ENCODE measurements at places on chromosomes 6 and 20. TPM values are rescaled to one million over a fixed set of nuclear protein-coding genes. Genes with fewer than 3 reads are reported as not detected.

Gene CRIP3
- total RNA-seq = not detected

Gene DAAM2
- total RNA-seq = 32.7 TPM

Gene HELZ2
- total RNA-seq = 40.1 TPM

GRCh38 chr6:72976484-72976883 is 248.8 kb downstream of the KHDC1L start:
- DNase-seq = no peak

- DNase-seq = no peak
These were observed 24.0 kb upstream of the MLN start for GRCh38 chr6:33827546-33828451.

Gene SEC23B
- total RNA-seq = 74.3 TPM

Gene TOX2
- total RNA-seq = 29.3 TPM

DNA sequence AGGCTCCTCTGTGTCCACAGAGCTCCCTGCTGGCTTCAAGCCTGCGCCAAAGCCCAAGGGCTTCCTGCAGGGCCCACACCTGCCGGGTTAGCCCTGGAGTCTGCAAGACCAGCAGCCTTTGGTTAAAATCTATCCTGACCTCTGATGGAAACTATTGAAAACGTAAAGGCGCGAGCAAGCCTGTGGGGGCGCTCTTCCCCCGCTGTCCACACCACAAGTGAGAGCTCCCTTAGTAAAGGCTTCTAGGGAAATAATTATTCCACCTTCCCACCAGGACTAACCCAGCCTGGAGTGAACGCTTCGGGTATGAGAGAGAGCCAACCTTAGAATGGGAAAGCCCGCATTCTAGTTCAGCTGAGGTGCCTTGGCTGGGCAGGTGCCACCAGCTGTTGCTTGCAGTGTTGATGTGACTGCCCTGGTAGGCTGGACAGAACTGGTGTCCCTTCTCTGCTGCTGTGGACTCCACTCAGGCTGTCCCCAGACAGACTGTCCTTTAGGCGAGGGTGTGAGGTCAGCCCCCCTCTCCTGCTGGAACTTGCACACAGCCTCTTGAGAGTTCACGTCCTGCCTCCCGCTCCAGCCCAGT is 68.7 kb downstream of the SYTL3 start:
- DNase-seq = no peak

- DNase-seq = no peak
These were observed 3.0 kb upstream of the PERP start for GRCh38 chr6:138110229-138110628.

DNA sequence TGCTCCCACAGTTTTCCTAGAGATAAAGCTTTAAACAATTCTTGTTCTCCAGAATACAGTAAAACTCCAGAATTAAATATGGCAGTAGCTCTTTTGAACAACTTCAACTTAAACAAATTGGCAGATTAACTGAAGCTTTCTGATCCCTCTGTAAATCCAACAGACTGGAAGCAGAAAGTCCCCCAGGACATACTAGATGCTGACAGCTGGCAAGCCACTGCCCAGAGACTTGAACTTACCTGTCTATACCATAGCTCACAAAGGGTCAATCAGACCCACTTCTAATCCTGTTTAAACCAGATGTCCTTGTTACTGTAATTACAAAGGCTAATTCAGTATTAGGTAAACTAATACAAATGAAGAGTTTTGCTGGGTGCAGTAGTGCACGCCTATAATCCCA is 12.3 kb downstream of the GPLD1 start:
- no peak for DNase-seq

- no peak for DNase-seq
These were observed 398.0 kb upstream of the PLCB4 start for GRCh38 chr20:8670893-8671215.

- no peak for DNase-seq
These were observed 200.1 kb downstream of the HIVEP2 start for GRCh38 chr6:142744836-142745235.

- DNase-seq = peak; percentile 62
These were observed 181.6 kb upstream of the ECI2 start for GRCh38 chr6:4316867-4317400.

DNA sequence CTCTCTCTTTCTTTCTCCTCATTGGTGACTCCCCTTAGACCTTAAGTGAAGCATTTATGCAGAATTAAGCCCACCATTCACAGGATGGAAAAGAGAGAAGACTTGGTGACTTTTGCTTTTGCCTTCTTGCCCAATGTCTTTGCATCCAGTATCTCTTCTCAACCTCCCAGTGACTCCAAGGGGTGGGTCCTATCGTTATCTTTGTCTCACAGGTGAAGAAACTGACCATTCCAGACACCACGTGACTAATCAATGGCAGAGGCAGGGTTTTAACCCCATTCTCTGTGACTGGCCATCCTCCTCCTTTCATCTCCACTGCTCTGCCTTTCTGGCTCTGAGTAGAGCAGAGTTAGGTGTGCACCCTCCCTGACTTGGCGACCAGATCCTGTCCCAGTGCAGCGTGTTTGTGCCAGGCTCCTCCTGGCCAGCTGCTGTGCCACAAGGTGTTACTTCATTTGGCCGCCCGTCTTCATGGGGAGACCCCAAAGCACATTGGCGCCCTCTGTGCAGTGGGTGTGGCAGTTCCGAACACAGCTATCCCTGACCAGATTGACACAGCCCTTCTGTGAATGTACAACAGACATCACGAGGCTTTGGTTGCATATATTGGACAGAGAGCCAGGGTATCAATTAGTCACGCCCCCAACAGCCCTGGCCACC is 501.3 kb downstream of the CD83 start:
- DNase-seq = no peak

GRCh38 chr6:53130569-53131290 is 17.9 kb downstream of the GCM1 start:
- DNase-seq = no peak

Gene PPP1R14C
- total RNA-seq = 12.0 TPM

Gene THBD
- total RNA-seq = 17.8 TPM

- no peak for DNase-seq
These were observed 134.3 kb downstream of the PXDC1 start for GRCh38 chr6:3617192-3617631.

Gene ENPP5
- total RNA-seq = 2.7 TPM

- no peak for DNase-seq
These were observed 353.3 kb downstream of the HACE1 start for GRCh38 chr6:104506429-104506828.

GRCh38 chr20:17369506-17369905 is 142.7 kb downstream of the PCSK2 start:
- DNase-seq = no peak

DNA sequence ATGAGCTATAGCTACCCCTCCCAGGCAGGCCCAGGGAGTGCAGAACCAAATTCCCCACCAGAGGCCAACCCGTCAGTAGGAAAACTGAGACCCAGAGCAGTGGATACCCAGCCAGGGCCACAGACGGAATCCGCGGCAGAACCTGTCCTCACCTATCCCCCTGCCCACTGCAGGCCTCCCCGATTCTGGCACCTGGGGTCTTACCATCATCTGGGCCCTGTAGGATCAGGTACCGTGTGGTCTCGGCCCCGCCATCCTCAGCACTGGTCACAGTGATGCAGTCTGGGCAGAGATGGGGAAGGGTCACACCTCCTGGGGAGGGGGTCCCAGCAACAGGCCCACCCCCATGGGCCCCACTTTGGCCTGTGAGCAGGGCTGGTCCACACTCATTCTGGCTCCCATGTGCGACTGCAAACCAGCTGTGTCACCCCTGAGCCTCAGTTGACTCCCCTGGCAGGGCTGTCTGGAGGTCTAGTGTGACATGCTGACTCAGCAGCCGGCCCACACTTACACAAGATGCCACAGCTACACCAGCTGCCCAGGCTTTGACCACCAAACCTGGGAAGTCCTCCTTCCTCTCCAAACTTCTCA is 3.8 kb downstream of the ZNF335 start:
- DNase-seq = no peak

GRCh38 chr20:53045941-53046340 is 73.8 kb downstream of the TSHZ2 start:
- DNase-seq = no peak

- no peak for DNase-seq
These were observed 30.5 kb upstream of the LYRM2 start for GRCh38 chr6:89669002-89669401.

- no peak for DNase-seq
These were observed 399.6 kb downstream of the NKAIN2 start for GRCh38 chr6:124203101-124203811.

GRCh38 chr6:33079580-33079979 is 3.8 kb downstream of the HLA-DPB1 start:
- DNase-seq = no peak

Gene VGLL2
- total RNA-seq = not detected

GRCh38 chr6:159074120-159074684 is 29.4 kb upstream of the TAGAP start:
- no peak for DNase-seq

DNA sequence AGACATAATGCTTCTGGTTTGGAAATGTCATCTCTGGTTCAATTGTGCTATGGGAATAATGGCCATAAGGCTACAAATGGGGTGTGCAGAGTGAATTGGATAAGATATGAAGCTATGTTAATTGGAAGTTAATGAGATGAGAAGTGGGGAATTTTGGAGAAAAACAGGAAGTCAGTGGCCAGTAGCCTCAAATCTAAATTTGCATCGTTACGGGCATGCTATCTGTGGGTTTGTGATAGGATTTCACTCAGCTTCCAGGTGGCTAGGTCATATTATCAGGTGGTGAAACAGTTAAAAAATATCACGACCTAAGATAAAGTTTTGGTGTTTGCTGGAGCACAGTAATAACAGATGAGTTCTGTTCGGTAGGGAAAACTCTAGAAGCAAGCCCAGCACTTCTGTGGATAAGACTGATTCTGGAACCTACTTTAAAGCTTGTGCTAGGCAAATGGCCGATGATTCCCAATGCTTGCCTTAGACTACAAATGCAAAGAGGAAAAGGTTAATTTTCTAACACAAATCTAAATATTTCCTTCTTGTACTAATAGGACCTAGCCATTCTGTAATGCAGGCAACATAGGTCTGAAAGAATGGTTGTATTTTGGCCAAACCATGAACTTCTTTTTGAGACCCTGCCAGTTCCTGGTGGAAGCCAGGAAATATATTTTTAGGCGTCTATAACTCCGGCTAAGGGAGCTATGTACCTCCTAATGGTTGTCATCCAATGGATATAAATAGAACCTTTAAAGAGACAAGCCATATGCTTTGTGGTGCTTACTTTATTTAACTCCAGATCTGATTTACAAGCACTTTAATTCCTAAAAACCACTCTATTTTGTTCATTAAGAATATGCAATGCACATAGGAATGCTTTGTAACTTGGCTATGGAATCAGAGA is 111.0 kb downstream of the PLCB1 start:
- no peak for DNase-seq

GRCh38 chr6:43747784-43748183 is 22.2 kb upstream of the VEGFA start:
- no peak for DNase-seq

Gene MDFI
- total RNA-seq = 23.4 TPM

DNA sequence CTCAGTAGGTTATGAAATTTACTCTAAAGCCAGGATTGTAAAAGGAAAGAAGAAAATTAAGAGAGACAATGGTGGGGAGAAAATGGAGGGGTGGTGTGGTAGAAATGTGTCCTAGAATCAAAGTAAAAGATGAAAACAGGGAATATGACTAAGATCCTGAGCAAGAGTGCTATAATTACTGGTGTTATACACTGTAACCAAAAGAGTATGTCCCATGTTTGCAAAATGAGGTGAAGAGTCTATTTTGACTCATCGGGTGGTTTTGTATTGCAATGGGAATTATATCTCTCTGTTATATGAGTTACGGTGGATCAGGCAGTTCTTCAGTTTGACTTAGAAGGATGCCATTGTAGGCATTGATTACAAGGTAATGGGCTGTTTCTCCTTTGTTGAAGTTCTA is 8.5 kb downstream of the L3MBTL3 start:
- no peak for DNase-seq

- no peak for DNase-seq
These were observed 50.7 kb downstream of the PPP1R3G start for GRCh38 chr6:5135788-5136376.

DNA sequence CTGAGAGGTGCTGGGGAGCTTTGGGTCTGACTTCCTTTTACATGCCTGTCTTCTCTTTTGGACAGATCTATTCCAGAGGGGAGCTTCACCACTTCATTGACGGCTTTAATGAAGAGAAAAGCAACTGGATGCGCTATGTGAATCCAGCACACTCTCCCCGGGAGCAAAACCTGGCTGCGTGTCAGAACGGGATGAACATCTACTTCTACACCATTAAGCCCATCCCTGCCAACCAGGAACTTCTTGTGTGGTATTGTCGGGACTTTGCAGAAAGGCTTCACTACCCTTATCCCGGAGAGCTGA is 13.1 kb downstream of the PRDM1 start:
- DNase-seq = no peak

DNA sequence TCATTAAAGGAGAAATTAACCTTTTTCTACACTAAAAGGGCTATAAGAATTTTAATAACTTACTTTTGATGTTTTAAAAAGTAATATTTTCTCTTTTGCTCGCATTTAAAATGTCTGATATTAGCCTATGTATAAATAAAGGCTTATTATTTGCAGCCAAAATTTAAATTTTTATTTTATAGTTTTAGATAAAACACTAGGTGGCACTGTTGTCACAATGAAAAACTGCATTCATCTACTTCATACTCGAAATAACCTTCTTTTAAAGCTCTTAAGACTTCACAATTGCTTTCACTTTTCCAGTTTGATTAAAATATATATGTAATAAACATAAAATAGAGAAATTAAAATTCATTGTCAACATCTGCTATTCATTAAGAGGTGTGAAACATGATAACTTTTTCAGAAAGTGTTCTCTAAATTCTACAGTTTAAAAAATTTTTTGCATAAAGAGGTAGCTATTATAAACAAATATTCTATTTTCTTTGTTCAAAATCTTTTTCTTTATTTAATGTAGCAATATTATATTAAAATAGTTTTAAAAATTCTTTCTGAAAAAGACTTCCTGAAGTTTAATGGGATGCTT is 78.8 kb upstream of the DEFB112 start:
- no peak for DNase-seq

GRCh38 chr20:48858075-48858790 is 30.4 kb upstream of the PREX1 start:
- no peak for DNase-seq

Measured in upper lobe of left lung (tissue), 6 donors.